ENCODE measurements at places on chromosomes 3 and 15.
A peak's percentile ranks its signal among the peaks of the same experiment; 100 is the strongest.

- no peak for DNase-seq
Observed at GRCh38 chr3:51987568-51987967, 4.2 kb downstream of the ACY1 start.

DNA sequence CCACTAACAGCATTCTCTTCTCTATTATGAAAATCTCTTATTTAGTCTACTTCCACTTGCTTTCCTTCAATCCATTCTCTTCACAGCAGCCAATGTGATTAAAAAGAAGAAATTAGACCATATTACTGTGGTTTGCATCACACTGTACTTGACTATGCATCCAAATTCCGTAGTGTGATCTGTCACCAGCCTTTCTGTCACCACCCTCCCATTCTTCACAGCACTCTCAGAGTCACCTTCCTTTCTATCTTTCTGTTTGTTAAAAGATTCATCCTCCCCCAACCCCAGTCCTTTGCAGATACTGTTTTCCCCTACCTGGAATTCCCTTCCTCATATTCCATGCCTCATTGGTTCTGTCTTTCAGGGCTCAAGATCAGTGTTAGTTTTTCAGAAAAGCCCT lies 55.0 kb upstream of the ABHD10 start:
- DNase-seq: no peak

DNA sequence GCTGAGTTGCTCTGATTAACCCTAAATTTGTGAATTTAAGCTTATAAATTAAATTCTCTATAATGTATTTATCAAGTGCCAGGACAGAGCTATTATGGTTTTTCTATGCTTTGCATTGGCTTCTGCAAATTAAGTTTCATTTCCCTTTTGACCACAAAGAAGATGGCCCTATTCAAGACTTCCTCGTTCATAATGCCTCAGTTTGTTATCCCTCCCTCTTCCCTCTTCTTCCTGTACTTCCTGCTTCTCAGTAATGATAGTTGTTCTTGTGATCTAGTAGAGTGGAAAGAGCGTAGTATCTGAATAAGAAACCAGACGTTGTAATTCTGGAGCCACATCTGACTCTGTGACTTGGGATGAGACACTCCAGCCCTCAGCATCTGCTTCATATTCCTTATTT lies 118.7 kb downstream of the CACNA1D start:
- no peak for DNase-seq

DNA sequence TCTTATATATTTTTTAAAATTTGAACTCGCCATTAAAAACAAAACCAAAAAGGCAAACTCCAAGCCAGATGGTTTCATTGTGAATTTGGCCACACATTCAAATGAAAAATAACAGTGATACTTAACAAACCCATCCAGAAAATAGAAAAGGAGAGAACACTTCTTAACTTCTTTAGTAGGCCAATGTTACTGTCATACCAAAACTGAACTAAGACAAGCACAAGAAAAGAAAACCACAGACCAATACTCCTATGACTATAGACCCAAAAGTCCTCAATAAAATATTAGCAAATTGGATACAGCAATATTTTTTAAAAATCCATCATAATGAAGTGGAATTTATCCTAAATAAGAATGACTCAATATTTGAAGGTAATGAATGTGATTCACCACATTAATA lies 73.5 kb upstream of the ALDH1A3 start:
- DNase-seq: no peak

GRCh38 chr3:128229106-128229857 lies 76.0 kb downstream of the EEFSEC start:
- no peak for DNase-seq

DNA sequence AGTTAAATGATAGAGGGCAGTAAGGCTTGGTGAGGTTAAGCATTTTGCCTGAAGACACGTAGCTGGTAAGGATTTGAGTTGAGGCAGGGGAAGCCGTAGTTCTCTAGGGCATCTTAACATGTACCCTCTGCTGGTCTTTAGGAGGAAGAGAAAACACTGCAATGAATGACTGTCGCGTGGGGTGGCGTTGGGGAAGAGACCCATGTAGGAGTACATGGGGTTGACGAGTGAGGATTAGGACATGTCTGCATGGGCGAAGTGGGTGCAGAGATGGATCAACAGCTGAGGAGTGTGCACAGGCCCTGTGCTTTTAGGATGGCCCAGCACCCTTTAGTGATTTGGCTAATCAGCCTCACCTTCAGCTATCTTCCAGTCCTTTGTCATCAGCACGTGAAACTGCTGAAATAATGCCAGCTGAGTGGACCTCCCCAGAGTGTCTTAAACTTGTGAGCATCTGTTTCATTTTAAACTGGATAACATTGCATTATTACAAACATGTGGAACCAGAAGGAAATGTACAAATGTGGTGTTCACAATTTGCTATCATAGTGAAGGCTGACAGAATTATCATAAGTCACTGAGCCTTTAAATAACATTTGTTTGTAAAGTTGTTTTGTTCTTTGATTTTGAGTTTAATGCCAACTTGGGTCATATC lies 15.3 kb downstream of the P2RY14 start:
- no peak for DNase-seq

GRCh38 chr3:187852842-187853730 lies 107.8 kb upstream of the BCL6 start:
- no peak for DNase-seq

DNA sequence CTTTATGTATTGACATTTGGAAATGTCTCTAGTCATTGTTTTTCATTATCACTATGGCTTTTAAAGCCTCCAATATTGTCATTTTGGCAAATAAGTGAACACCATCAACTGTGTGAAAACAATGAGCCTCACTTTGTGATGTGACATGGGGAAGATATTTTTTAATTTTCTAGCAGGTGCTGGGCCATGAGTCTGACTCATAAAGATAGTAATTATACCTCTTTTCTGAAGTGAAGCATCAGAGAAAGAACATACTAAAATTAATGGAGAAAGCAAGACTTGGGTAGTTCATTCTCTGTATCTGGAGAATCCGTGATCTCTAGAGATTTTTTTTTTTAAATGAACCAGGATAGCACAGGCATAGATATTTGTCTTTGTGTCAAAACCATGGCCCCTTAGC lies 100.8 kb downstream of the CCNL1 start:
- no peak for DNase-seq

DNA sequence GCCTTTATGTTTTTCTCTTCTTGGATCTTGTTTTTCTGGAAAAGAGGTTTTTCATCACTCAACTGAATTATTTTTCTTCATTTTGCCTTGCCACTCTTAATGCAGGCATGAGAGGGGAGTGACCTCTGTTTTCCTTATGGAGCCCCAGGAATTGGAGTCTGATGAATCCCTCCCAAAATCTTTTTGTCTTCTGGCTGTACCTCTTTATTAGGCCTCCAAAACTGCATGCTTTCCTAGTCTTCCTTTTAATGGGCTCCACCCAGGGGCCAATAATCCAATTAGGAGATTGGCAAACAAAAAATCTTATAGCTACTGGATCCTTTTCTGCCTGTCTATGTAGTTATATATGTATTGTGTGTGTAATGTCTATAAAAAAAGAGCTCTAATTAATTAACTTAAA lies 192.4 kb upstream of the PEX5L start:
- DNase-seq: no peak

DNA sequence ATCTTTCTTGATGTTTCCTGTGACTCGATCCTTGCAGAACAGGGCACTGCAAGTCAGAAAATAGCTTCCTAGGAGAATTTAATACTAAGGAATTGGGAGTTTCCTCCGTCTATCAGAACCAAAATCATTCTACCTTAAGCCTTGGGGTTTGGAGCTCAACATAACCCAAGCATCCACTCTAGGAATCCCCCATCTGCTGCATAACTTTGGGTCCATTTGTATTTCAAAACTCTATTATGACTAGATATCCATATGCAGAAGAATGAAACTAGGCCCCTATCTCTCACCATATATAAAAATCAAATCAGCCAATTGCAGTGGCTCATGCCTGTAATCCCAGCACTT lies 61.7 kb upstream of the AKAP13 start:
- no peak for DNase-seq

DNA sequence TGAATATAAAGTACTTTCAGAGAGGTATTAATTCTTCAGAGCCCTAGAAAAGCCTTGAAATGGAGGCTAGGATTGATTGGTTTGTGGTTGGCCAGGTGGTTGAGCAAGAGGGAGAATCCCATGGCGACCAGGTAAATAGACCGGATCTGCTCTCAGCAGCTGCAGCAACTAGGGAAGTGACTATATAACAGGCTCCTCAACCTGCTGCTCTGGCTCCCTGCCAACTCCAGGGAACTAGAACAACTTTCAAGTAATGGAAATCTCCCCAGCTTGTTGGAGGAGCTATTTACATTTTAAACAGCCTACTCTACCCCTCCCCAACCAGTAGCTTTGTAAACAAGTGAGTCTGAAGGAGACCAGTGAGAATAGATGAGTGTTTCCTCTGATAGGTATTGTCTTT lies 121.8 kb upstream of the CADM2 start:
- peak; percentile 3 for DNase-seq

DNA sequence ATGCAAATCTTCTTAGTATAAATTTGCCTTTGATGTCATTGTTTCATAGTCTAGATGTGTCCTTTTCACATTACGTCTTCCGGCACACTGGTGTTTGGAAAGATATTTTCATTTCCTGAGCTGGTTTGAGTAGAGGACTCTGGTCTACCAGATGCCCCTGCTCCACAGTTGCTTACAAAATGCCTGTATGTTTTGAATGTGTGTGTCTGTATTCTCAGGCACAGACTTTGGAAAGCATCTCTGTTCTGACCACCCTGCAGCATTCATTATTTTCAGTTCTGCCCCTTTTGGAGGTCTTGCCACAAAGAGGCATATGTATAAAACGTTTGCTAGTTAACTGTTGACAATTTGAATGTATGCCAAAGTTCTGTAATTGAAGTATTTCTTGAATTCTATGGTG lies 236.0 kb upstream of the GOLIM4 start:
- no peak for DNase-seq

DNA sequence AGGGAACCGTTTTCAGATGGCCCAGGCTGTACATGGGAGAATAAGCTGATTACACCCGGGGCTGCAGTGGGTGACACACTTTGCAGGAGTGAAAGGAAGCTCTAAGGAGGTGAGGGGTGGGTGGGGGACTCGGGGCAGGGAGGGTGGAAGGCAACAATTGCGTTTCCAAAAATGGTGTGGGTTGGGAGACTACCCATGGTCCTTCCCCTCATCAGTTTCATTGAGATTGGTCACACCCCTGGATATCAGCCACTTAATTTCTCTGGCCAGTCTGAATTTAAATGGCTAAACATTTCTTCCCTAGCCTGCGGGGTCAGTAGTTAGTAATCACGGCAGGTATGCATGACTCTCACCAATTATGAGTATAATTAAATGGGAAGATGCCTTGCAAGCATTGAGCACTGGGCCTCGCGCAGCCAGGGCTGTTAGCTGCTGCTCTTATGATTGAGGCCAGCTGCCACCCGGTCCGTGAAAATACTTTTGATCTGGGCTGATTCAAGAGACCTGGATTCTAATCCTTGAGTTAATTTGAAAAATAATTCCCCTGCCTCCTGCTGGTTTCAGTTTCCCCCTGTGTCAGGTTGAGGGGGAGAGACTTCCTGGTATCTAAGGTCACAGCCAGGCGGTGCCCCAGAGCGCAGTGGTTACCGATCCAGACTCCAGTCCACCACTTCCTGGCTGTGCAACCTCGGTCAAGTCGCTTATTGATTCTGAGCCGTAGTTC lies 23.3 kb downstream of the SLC6A6 start:
- no peak for DNase-seq

- DNase-seq: no peak
Observed at GRCh38 chr15:98233873-98234272, 273.4 kb downstream of the ARRDC4 start.

- no peak for DNase-seq
Observed at GRCh38 chr3:26931896-26932295, 309.3 kb downstream of the LRRC3B start.

DNA sequence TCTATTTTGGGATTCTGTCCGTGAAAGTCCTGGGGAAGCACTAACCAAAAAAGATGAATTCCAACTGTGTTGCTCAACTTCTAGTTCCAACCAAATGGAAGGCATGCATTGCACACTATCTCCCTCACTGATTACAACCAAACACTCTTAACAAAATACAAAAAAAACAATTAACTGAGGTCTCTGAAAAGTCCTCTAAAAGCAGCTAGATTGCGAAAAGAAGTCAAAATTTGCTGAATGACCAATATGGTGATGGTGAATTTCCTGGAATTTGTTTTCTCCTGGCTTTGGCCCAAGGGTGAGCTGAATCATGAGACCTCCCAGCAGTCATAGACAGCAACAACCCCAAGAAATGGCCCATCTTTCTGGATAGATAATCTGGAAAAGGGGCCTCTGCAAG lies 28.3 kb downstream of the CYP19A1 start:
- DNase-seq: no peak

- no peak for DNase-seq
Observed at GRCh38 chr3:179703816-179704215, 51.0 kb downstream of the USP13 start.

- no peak for DNase-seq
Observed at GRCh38 chr15:81526029-81526428, 152.0 kb upstream of the TMC3 start.

GRCh38 chr3:78881501-78881900 lies 886.3 kb downstream of the ROBO1 start:
- DNase-seq: no peak

All from left renal pelvis (tissue), 4 donors.